ENCODE measurements at places on chromosomes 7 and 10.
A peak's percentile ranks its signal among the peaks of the same experiment; 100 is the strongest.

DNA sequence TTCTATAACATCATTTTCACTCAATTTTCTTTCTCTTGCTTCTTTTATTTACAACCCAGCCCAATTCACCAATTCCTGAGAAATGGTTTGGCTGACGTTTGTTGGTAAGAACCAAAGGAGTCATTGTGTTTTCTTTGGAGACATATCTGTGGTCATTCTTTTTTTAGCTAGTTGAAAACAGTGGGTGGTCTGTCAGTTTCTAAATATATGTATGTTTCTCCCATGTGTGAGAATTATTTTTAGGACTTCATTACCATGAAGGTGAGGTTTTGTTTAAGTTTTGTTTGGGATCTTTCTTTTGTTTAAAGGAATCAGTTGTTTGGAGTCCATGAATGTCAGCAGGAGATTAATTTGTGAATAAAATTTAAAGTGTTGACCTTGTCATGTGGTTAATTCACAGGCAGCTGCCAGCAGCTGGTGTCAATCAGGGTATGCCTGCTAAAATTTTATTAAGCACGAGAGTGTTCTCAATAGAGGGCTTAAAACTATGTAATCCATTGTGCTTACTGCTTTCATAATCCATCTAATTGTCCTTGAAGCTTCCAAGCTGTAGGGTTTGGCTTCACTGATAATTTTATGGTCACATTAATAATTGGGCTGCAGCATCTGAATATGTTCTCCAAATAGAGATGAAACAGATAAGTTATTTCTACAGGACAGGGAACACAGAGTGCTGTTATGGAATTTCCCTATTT lies 38.7 kb downstream of the INSYN2A start:
- peak; percentile 27 for DNase-seq

DNA sequence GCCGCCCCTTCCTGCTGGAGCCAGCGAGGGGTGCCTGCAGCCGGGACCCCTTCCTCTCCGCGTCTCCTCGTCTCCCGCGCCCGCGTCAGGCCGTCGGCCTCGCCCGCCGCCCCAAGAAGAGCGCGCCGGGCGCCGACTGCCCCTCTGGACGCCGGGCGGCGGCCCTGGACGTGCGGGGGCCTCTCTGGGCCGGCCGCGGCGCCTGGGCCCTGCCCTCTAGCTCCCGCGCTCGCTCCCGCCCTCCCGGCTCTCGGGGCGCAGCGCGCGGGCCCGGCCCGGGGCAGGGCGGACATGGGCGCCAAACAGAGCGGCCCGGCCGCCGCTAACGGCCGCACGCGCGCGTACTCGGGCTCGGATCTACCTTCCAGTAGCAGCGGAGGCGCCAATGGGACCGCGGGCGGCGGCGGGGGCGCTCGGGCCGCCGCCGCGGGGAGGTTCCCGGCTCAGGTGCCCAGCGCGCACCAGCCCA lies 704 bp downstream of the ZNRF2 start:
- peak; percentile 36 for DNase-seq

GRCh38 chr7:101208794-101209193 lies 8.0 kb upstream of the MOGAT3 start:
- no peak for DNase-seq

DNA sequence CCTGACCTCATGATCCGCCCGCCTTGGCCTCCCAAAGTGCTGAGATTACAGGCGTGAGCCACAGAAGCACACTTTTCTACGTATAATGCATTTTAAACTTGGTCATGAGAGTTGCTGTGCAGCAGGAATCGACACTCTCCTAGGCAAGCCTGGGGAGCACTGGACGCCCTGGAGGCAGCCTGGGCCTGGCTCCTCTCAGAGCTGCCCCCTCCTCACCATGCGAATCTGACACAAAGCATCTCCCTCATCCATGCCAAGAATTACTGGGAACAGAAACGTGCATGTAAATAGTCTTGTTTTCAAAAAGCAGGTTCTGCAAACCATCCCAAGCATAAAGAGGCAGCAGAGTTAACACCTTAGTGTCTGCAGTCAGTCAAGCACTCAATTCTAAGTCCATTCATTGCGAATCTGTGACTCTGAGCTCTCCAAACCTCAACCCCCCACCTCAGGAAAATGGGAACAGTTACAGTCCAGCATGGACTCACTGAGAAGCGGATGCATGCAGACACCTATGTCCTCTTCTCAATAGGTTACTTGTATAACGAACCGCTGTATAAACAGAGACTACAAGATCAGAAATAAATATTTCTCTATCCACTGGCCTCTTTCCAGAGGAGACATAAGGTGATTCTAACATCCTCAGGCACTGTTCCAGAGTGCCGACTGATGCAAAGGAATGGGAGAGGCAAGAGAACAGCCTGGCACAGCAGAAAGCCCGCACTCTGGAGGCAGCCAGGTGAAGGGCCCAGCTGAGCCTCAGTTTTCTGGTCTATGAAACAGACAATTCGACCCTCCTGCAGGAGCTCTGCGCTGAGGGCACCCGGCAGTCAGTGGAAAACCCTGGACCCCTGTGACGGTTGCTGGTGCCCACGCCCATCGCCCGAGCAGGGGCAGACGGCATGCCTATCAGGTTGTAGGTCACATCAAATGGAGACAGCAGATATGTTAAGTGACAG lies 68.9 kb downstream of the MAD1L1 start:
- DNase-seq, result no peak

- no peak for DNase-seq
Observed at GRCh38 chr10:87685832-87686574, 26.3 kb downstream of the PAPSS2 start.

- no peak for DNase-seq
Observed at GRCh38 chr7:38481401-38481800, 149.8 kb downstream of the AMPH start.

GRCh38 chr7:98165827-98166667 lies 45.2 kb upstream of the BHLHA15 start:
- DNase-seq, result peak; percentile 42

DNA sequence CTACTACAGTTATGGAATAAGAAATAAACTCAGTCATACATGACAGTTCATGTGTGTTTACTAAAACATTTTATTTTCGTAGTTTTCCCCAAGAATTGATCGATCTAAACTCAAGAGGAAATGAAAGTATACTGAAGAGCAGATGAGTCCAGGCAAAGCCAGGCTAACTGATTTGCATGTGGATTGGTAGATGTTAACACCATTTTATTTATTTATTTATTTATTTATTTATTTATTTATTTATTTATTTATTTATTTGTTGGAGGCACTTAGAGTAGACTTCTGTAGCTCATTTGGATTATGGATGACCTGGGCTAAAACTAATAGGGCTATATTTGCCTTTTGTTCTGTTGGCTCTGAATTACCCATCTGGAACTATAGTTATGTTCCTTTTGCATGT lies 68.5 kb upstream of the DKK1 start:
- DNase-seq, result no peak

DNA sequence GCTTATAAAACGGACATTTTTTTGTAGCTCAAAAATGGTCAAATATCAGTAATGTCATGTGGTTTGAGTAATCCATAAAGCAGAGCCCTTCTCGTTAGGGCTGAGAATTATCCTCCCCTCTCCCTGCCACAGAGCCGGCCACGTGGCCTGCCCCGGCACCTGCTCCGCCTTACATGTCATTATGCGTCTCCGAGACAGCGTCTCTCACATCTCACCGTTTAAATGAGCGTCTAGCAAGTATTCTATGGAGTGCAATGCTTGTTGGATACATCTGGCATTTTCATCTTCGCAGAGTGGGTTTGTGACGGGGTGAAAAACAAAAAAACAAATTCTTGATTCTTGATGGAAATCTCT lies 86.1 kb downstream of the CUX1 start:
- no peak for DNase-seq

GRCh38 chr10:112639298-112639697 lies 192.3 kb downstream of the VTI1A start:
- no peak for DNase-seq

DNA sequence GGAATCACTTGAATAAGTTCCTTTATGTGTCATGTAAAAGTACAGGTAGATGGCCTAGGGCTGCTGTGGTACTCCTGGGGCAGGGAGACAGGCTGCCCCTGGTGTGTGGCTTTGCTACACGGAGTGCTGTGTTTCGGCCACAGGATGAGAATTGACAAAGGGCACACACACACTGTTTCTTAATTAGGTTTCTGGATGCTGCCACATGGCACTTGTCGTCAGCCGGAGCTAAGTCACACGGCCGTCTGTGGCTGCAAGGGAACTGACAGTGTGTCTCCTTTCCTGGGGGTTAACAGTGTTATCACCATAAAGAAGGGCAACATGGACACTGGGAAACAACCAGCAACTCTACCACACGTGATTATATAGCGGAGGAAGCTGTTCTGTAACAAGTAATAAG lies 55.7 kb upstream of the CREB5 start:
- DNase-seq, result no peak

DNA sequence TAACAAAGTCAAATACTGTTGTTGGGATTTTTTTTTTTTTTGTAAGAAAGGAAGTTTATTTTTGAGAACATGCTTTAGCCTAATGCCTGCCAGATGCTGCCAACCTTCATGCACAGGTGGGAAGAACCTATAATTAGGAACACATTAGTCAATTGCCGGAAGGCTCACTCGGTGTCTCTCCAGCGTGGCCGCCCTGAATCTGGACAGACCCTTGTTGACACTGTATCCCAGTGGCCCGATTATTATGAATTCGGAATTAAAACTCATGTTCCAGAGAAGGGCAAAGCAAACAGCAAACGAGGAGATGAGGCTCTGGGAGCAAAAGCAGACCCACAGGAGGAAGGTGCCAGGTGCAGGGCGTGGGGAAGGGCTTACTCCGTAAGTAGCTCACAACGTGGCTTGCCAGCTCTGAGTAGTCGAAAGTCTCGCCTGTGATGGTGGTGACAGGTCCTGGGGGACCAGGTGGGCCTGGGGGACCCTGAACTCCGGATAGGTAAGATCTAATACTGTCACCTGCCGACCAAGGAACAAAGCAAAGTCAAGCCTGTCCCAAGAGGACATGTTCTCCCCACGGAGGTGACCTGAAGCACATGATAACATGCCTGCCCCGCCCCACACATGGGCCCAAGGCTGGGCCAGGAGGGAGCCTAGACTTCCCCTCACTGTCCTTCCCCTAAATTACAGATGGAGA lies 48.3 kb downstream of the COL17A1 start:
- no peak for DNase-seq

DNA sequence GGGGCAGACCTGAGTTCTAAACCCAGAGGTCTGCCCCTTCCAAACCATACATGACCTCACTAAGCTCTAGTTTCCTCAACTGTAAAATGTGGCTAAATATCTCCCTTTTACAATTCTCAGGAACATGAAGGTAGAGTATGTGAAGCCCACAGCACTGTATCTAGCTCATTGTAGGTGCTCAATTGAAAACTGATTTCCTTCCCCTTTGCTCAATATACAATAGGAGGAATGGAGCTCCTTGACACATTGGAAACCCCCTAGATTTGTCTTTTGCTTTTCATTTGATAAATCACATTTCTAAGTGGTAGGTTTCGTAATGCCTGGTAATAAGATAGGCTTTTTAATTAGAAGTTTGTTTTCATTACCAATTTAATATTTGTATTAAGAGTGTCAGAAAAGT lies 153.3 kb downstream of the ARID5B start:
- no peak for DNase-seq

GRCh38 chr10:14371581-14371980 lies 40.9 kb upstream of the FRMD4A start:
- DNase-seq, result no peak

DNA sequence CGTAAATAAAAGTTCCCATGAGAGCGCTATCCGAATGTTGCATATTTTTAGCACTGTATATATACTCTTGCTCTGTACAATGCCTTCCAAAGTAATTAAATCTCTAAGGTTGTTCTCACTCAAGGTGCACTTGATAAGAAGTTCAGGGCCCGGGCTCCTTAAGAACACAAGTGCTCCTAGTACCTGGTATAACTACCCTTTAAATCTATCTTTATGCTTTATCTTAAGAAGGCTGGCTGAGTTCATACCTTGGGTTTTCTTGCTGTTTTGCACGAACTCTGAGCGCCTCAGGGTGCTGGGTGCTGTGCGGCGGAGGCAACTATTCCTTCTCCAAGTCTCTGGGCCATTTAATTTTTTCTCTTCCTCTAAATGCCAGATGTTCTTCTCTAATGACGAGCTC lies 80.4 kb downstream of the DNMBP start:
- DNase-seq, result no peak

GRCh38 chr10:60964257-60965235 lies 20.6 kb upstream of the RHOBTB1 start:
- peak; percentile 56 for DNase-seq

DNA sequence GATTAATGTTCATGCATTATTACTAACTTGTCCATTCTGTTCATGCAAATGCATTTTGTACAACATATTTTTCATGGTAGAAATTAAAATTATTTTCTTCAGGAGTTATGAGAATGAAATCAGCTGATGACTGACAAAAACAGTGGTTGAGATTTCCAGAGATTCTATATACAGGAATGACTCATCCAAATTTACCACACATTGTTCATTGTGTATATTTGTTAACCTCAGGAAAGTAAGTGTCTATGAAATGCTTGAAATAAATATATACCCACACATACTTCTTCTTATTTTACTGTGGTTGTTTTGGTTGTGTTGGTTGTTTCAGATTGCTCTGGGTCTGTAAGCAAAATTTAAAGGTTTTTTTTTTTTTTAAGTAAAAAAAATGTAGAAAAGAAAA lies 108.1 kb upstream of the SP8 start:
- no peak for DNase-seq

DNA sequence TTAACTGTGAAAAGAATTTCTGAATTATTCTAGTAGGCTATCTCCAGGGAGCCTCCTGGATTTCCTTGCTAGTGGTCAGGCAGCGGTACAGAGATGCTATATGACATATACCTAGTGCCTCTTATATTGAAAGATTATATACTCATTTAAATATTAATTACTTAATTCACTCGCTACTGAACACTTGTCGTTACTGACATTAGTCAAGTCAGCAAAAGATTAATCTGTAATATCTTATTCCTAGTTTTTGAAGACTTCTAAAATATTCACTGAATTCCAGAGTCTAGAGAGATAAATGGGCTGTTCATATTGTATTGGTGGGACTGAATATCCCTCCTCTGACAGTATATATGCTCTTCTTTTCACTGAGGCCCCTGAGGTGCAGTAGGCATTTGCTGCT lies 2.9 kb downstream of the SEMA3E start:
- DNase-seq, result no peak

Measured in AG08396 (cell line).